ENCODE measurements at places on chromosomes 11 and 22.

DNA sequence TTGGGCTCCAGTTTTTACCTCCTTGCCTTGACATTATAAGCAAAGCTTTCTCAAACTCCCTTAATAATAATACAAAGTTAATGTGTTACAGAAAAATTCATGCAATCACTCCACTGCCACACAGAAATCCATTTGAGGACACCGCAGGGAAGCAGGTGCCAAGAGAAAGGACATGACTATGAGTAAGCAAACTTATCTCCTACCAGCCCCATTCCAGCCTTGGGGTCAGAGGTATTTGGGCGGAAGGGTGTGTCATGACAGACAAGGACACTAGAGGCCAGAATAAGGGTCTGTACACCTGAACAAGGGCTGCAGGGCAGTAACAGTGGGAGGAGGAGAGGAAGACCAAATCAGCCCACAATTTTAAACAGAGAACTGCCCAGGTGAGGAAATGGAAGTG is 5.9 kb downstream of the GNG3 start:
- no peak for DNase-seq

DNA sequence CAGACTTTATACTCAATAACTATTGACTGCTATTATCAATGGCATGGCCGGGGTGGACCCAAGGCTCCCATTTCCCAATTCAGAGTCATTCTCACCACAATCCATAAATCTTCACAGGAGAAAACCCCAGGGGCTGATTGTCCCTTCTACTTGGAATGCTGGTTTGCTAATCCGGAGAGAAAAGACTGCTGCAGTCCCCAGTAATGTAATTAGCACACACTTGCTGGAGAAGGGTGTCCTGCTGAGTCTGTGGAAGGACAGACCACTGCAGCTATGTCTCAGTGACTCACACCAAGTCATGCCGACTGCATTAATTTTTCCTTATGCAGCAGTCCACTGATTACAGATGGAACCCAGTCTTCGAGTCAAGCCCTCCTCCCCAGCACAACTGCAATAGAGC is 5.9 kb upstream of the ETS1 start:
- no peak for DNase-seq

- DNase-seq: no peak
These were observed 50.7 kb downstream of the CTTN start for GRCh38 chr11:70448983-70449567.

DNA sequence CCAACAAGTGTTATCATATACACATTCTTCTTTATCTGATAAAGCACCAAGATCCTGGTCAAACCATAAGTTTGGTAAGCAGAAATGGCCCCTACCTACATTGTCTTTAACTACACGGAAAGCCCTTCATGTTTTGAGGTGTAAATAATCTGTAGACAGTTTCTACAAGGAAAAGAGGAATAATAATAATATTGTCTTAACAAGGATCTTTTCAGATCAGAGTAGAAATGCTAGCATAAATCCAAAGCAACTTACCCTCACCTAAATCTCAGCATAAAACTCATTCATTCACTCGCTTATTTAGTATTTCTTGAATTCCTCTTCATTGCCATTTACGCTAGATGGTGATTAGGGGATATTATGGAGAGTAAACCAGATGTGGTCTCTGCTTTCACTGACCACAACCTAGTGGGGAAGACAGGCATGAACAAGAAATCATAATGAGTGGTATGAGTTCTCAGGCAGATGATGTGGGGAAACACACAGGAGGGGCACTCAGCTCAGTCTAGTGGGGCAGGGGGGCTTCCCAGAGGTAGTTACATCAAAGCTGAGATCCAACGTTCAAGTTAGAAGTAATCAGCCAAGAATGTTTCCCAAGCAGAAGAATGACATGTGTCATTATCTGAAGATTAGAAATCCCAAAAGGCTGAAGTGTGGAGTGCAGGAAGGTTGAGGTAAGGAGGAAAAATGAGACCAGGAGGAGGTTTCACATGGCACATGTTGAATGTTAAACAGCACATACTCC is 65.4 kb upstream of the ZC3H12C start:
- no peak for DNase-seq

DNA sequence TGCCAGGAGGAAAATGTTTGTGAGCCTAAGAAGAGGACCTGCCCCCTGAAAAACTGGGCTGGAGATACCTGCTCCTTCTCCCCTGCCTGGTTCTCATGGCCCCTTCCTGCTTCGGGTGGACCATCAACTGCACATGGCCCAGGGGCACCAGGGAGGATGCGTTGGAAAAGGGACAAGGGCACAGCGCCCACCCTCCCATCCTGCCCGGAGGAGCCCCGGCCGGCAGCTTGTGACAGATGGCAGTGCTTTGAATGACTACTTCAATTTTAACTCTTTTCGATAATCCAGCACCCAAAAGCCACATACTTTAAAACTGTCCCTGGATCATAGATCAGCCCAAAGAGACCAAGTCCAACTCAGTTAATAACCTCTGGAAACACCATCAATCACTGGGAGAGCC is 135.8 kb upstream of the NECTIN1 start:
- DNase-seq: no peak

GRCh38 chr11:64603411-64604110 is 12.5 kb downstream of the SLC22A12 start:
- DNase-seq: no peak

GRCh38 chr11:77789061-77789730 is 31.3 kb downstream of the RSF1 start:
- DNase-seq: no peak

- DNase-seq: no peak
These were observed 301.8 kb upstream of the MTNR1B start for GRCh38 chr11:92667486-92668152.

GRCh38 chr22:17232406-17232805 is 13.2 kb upstream of the ADA2 start:
- DNase-seq: no peak

GRCh38 chr22:29150701-29151100 is 55.0 kb upstream of the EMID1 start:
- DNase-seq: no peak

DNA sequence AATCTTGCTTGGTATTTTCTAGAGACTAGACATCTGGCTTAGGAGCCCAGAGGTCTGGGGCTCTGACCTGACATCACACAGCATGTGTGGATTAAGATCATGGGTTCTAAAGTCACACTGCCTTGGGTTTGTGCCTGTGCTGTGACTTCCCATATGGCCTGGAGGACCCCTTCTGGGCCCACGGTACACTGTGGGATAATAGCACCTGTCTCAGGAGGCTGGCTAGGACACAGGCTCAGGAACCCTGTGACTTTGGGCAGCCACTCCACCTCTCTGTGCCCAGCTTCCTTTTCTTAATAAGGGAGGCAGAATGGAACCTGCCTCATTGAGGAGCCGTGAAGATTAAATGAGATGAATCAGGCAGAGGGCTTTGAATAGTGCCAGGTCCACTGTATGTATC is 99.2 kb upstream of the B3GAT1 start:
- DNase-seq: no peak

Measured in NCI-H1694 treated with DMSO at 0.1 percent for 48 hours (cell line).